ENCODE measurements at places on chromosomes 12 and 14.

DNA sequence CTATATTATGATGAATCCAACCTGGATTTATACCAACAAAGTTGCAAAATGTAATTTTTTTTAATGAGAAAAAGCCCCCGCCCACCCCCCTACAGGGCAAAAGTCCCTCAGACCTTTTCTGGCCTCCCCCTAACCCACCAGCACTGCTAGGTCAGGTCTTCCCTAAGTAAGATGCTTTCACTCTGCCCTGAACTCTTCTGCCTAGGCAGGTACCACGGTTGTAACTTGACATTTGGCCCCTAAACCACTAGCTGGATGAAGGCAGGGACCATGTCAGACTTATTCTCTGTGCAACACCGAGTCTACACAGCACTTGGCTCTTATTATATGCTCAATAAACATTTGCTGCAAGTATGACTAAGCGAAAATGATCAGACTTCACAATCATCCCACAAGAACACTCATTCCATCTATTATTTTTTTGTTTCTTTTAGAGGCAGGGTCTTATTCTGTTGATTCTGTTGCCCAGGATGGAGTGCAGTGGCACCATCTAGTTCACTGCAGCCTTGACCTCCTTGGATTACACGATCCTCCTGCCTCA lies 63.2 kb downstream of the SPRING1 start:
- DNase-seq, result no peak

GRCh38 chr14:44461811-44462210 lies 45.3 kb downstream of the FSCB start:
- no peak for DNase-seq

DNA sequence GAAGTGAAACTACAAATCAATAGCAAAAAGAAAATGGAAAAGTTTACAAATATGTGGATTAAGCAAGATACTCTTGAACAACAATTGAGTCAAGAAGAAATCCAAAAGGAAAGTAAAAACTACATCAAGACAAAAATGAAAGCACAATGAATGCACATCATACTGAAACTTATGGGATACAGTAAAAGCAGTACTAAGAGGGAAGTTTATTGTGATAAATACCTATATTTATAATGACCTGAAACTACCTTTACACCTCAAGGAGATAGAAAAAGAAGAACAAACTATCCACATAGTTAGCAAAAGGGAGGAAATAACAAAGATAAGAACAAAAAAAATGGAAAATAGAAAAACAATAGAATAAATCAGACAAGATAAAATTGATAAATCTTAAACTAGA lies 375.0 kb downstream of the TRHDE start:
- DNase-seq, result no peak

- DNase-seq, result no peak
Observed at GRCh38 chr12:76633415-76633814, 73.8 kb upstream of the OSBPL8 start.

DNA sequence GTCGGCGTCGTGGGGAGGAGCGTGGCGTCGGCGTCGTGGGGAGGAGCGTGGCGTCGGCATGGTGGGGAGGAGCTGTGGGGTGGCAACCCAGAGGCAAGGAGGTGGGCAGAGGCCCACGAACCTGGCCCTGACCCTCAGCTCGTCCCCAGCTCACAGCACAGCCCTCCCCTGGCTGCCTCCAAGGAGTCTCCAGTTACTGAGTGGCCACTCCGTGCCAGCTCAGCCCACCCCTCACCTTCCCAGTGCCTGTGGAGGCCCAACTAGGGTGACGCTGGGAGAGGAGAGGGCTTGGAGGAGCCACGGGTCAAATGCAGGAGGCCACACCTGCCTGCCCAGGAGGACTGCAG lies 5.8 kb downstream of the ADSS1 start:
- no peak for DNase-seq

GRCh38 chr14:91919814-91920213 lies 27.7 kb downstream of the FBLN5 start:
- no peak for DNase-seq

- DNase-seq, result no peak
Observed at GRCh38 chr14:47730296-47730695, 54.9 kb upstream of the MDGA2 start.

GRCh38 chr12:76049575-76050251 lies 18.1 kb upstream of the PHLDA1 start:
- no peak for DNase-seq

GRCh38 chr14:65302571-65303189 lies 109.8 kb upstream of the FUT8 start:
- no peak for DNase-seq

GRCh38 chr14:74491956-74492775 lies 939 bp downstream of the NPC2 start:
- DNase-seq, result no peak

DNA sequence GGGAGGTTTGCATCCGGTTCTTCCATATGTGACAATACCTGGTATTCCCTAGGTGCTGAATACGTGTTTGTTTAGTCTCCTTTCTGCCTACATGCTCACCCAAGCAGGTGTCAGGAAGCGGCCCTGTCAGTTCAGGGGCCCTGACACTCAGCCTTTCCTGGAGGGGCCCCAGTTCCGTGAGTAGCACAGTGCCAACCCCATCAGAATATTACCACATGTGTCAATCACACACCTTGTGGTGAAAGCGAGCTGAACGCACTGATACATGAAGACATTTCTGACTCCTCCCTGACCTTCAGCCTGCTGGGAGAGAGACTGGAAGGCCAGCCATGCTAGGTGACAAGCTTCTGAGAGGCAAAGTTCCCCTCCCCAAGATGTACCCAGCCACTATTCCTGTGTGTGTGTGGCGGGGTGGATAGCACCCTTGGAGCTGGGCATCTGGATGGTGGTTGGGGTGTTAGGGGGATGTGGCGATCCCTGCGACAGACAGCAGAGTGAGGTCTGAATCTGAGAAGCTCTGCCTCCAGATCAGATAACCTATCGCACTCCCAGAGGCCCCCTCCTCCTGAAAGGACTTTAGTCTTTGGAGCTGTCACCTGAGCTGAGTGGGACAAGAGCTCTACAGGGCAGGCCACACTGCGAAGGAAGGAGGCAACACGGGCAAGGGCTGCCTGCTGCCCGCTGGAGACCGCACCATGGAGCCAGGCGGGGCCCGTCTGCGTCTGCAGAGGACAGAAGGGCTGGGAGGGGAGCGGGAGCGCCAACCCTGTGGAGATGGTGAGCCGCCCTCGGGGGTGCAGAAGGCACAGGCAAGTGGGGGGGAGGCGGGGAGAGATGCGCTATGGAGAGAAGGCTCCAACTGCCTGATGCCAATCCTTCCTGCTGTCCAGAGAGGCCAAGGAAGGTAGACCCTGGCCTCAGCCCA lies at the start of gene SOAT2:
Gene SOAT2, plus strand, starts transcription at position 604 of the 925 bp plus-strand sequence. Its CDS starts 92 bp downstream, at position 696.
- no peak for DNase-seq
